ENCODE measurements at places on chromosomes 12 and 14.
A peak's percentile ranks its signal among the peaks of the same experiment; 100 is the strongest.

- DNase-seq: no peak
Measured at GRCh38 chr12:112969547-112970306, 8.6 kb upstream of the OAS2 start.

DNA sequence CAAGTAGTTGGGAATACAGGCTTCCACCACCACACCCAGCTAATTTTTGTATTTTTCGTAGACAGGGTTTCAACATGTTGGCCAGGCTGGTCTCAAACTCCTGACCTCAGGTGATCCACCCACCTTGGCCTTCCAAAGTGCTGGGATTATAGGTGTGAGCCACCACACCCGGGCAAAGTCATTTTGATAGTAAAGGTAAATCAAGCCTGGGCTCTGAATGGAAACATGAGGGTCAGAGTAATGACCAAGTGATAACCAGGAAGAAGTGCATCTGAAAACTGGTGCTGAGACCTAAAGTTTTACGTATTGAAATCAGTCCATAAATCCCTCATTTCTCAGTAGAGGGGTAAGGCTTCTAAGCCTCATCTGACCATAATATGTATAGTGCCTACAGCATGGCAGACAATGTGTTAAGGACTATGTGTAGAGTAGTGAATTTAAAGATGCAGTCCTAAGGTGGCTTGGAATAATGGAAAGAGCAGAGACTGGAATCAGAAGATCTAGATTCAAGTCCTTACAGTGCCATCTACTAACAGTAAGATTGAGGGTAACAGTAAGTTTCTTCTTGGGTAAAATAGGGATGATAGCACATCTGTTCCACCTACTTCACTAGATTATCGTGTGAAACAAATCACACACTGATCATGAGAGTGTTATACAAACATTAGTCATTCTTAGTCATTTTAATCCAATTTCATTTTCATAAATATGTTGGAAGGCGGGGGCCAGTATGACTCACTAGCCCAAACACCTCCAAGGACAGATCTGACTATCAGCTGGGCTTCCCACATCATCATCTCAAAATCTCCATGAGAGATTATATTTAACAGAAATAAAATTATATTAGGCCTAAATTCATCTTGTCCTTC is 11.2 kb downstream of the MAP4K5 start:
- DNase-seq: peak; percentile 77

DNA sequence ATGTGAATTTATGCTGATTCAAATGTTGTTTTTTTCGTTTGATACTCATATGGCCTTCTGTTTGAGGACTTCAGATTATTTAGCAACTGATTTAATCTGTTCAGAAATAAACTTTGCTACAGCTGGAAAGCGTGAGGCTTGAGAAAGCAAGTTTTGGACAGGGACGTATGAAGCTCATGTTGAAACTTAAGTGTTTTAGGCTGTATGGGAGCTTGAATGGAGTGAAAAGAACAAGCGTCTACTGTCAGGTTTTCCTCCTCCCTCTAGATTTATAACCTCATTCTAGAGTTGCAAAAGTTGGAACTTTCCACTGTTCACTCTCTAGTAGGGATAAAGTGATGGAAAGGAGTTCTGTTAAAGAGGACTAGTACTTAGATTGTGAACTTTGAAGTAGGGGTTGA is 1.0 kb downstream of the PRPF39 start:
- no peak for DNase-seq

DNA sequence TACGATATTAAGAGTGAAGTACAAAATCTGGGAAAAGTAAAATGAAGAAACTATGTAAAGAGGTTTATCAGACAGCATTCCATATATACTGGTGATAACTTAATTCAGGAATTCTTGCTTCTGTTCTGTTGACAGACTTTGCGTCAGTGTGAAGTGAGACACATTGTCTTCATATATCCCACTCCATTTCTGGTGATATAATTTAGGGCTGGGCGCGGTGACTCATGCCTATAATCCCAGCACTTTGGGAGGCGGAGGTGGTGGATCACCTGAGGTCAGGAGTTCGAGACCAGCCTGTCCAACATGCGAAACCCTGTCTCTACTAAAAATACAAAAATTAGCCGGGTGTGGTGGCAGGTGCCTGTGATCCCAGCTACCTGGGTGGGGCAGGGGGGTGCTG is 20.3 kb upstream of the RAD52 start:
- no peak for DNase-seq

DNA sequence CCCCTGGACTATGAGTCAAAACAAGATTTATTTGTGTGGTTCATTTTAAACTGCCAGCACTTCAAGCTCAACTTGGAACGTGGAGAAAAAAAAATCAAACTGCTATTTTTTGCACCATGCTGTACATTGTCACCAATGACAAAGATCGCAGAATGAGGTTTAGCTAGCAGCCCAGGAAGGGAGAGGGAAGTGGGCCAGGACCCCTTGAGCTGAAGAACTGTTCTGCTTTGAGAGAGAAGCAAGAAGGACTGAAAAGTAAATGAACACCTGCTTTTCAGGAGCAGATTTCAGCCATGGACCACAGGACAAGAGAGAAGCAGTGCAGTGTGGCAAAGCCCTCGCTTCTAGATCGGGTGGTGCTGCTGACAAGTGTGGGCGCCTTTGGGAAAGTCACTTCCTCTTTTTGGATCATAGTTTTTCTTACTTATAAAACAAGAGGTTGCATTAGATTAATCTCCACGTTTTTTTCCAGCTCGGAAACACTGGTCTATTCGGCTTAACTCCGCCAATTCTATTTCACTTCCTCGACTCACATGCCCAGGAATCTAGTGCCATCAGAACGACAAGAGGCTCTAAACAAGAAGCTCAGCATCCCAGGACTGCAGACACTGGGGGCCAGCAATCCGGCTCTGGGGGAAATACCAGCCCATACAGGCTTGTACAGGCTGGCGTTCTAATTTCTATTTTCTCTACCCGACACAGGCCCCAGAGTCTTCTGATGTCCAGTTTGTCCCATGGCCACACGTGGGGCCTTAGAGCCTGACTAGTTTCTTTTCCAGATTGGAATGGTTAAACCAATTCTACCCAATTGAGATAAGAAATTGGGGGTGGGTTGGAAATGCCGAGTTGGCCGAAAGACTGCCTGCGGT is 129.9 kb downstream of the CRACR2A start:
- DNase-seq: no peak

DNA sequence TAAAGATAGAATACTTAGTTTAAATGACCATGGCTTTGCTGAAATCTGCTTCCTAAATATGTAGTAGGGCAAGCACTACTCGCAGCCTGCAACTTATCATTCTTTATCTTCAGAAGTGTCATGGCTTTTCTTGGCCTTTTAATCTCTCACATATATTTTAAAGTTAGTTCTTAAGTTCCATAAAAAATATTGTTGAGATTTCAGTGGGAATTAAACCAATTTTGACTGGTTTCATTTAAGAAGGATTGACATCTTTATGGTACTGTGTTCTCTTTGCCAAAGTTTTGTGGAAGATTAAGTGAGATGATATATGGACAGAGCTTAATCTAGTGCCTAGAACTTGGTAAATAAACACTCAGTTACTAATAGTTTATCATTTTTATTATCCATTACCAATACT is 56.7 kb downstream of the KIAA0586 start:
- DNase-seq: no peak

DNA sequence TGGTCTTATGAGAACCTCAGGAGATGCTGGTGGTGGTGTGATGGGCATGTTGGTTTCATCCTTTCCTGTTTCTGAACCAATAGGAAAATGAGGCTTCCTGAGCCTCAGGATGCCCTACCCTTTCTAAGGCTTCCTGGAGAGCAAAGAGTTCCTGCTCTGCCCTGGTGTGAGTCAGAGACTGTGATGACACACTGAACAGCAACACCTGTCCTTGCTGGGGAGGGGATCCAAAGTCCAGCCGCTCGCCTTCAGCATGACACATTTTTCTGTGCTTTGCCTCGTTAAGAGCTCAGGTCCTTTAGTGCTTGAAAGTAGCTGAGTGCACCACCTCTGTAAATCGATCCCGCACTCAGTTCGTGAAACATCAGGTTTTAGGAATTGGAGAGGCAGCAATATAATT is 116.0 kb downstream of the CACNA1C start:
- peak; percentile 52 for DNase-seq

- DNase-seq: no peak
Measured at GRCh38 chr14:67984274-67984673, 164.7 kb downstream of the RAD51B start.
